ENCODE measurements at places on chromosomes 2 and 18.
A peak's percentile ranks its signal among the peaks of the same experiment; 100 is the strongest.

- no peak for DNase-seq
Observed at GRCh38 chr2:134727385-134727784, 8.6 kb upstream of the TMEM163 start.

DNA sequence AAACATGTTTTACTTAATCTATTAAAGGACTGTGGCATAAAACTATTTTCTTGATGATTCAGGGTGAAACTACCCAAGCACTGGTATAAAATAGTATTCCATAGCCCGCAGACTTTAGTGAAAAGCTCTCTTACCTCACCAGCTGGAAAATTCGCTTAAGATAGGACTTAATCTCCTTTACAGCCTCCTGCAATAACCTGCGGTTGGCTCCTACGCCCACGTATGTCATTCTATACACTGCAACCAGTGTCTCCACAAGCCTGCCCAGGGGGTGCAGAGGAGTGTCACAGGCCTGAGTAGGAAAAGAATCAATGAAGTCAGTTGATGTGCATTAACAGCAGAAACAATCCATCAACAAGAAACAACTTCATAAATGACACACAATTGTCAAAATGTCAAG is 11.3 kb upstream of the MPP4 start:
- no peak for DNase-seq

- no peak for DNase-seq
Observed at GRCh38 chr2:54898456-54899226, 151.6 kb downstream of the RTN4 start.

DNA sequence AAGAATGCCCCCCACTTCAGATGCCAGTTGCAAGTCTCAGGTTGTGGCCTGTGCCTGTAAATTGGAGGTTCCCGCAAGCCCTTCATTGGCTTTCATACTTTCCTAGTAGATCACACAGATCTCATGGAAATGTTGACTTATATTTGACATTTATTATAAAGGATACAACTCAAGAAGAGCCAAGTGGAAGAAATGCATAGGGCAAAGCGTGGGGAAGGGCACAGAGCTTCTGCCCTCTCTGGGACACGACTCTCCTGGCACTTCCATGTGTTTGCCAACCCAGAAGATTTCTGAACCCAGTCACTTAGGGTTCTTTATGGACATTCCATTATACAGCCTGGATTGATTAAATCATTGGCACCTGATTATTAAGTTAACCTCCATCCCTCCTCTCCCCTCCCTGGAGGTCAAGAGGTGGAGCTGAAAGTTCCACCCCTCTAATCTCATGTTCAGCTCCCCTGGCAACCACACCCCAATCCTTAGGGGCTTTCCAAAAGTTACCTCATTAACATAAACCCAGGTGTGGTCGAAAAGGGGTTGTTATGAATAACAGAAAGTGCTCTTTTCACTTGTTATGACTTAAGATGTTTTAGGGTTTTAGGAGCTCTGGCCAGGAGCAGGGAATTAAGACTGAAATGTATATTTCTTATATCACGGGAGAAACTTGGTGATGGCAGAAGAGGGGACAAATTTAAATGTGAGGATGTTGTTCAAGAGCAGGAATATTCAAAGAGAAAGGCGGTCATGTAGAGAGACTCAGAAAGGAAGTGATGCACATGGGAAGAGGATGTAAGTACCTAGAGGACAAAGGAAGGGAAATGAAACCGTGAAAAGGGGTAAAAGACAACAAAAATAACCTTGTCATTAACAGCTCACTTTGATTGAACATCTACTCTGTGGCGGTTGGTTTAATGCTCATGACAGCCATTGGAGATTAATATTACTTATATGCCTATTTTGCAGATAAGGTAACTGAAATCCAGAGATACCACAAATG is 31.8 kb downstream of the SP100 start:
- no peak for DNase-seq

- DNase-seq: no peak
Observed at GRCh38 chr18:55489034-55489986, 98.7 kb downstream of the TCF4 start.

- no peak for DNase-seq
Observed at GRCh38 chr18:12010187-12010802, 29.0 kb downstream of the IMPA2 start.

DNA sequence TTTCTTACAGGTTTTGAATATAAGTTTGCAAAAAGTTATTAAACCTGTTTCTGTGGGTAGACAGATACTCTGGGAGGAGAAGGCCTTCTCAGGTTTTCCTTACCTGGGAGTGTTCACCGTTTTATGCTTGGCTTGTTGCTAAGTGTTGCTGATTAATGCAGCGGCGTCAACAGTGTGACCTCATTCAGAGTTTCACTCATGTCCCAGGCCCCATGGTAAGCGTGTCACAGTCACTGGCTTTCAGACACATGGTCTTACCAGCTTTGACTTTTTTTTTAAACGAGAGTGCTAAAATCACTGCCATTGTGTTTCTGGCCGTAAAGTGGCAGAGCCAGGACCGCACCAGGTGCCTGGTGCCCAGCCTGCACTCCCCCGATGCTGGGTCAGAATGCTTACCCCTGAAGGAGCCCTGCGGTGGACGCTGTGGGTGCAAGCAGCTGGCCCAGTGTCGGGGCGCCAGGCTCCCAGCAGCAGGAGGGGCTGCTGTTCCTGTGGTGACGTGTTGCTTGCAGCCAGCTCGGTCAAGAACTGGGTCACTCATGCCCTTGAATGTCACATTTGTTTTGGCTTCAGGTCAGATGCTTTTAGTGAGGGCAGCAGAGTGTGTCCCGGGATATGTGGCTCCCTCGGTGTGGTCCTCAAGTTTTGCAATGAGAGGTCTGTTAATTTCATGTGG is 3.5 kb downstream of the CAPN10 start:
- DNase-seq: no peak

DNA sequence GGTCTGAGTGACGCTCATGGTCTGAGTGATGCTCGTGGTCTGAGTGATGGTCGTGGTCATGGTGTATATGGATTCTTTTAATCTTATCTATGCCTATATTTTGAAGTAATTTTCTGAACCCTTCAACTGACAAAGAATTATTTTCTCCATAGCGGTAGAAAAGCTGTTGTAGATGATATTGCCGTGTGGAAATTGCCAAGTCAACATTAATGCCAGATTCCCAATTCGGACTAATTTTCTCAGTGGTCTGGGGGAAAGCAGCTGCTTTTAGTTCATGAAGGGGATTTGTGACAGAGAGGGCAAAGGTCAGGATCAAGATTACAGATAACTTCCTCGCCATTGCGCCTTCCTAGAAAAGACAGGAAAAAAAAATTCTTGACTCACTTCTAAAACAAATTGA is 2.5 kb downstream of the SLC39A6 start:
- no peak for DNase-seq

- DNase-seq: no peak
Observed at GRCh38 chr18:58054041-58054781, 10.2 kb downstream of the NEDD4L start.

- no peak for DNase-seq
Observed at GRCh38 chr2:220948579-220948978, 623.5 kb downstream of the EPHA4 start.

DNA sequence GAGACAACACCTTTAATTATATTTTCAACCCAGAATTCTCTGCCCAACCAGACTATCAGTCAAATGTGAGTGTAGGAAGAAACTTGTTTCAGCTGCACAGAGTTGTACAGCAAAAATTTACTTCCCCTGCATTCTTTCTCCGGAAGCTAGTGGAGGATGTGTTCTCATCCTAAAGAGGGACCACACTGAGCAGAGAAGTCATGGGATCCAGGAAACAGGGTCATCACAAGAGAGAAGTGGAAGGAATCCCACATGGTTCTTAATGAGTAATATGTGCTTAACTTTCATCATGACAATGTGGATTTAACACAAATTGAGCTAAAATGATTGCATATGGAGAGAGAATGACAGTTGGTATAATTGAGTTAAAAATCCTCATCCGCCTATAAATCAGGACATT is 78.2 kb downstream of the INPP4A start:
- no peak for DNase-seq

DNA sequence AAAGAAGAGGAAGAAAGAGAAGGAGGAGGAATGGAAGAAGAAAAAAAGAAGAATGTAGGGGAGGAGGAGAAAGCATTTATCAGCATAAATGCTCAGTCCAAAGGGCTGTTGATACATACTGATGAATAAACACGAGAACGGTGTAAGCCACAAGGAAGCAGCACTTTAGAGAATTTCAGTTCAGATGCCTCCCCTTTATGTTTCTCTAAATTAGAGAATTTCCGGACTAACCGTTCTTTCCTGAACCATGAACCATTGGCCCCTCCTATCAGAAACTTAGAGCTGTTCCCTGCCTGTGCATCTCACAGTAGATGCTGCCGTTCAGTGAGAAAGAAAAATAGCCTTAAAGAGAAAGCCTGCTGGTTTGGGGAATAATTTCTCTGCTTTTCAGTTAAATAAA is 49.2 kb upstream of the TUBA3D start:
- no peak for DNase-seq

- no peak for DNase-seq
Observed at GRCh38 chr2:160836755-160837154, 323.5 kb upstream of the TANK start.

GRCh38 chr2:183341057-183341456 is 216.8 kb downstream of the NUP35 start:
- no peak for DNase-seq

DNA sequence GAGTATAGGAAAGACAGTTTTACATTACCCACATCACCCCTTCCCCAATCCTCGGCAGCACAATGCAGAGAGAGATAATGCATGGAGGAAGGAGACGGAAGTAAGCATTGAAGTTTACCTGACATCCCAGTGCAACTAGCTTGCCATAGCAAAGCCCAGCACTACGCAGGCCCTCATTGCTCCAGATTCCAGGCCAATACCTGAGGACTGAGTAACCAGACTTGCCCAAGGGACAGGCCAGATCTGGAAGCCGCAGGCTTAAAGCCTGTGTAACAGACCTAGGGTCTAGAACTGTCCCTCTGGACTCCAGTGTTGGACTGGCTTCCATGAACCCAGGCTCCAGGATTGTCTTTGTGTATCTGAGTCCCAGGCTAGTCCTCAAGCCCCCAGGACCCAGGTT is 17.6 kb downstream of the SERPINB4 start:
- DNase-seq: no peak

- DNase-seq: peak; percentile 60
Observed at GRCh38 chr18:13217466-13217961, 1.0 kb upstream of the LDLRAD4 start.

- no peak for DNase-seq
Observed at GRCh38 chr2:239198221-239198620, 202.6 kb downstream of the HDAC4 start.

DNA sequence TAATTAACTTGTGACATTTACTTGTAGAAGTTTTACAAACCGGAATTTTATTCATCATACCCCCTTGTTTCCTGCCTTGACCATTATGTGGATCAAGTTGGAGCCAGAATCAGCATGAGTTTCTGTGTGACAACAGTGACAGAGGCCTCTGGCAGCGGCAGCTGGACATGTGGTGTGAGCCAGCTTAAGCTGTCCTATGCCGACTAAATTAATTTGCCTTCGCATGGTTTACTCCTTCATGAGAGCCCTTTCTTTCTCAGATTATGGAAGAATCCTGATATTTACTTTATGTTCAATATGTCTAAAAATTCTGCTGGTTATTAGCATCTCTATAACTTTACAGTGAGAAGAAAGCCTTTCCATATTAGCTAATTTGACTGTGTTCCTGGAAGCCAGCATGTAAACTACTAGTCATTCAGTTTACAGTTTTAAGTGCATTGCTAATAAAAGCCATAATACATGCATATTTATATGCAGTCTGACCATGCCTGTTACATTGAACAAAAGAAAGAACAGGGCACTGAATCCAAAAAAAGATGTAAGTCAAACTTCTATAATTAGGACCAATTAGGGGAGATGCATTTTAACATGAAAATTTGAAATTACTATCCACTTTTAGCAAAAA is 495.8 kb upstream of the ACVR2A start:
- DNase-seq: no peak
